PC-9 (cell line): ENCODE measurements at places on chromosomes 16 and 17. TPM values are rescaled to one million over a fixed set of nuclear protein-coding genes. Genes with fewer than 3 reads are reported as not detected.

The ARL5C gene
- total RNA-seq = not detected in 2 replicates

The FKBP10 gene
- 143 and 164 TPM in 2 replicates for total RNA-seq

The SPEM1 gene
- total RNA-seq = 0.83 and 1.1 TPM in 2 replicates

GRCh38 chr17:42025936-42026335 is 6.0 kb downstream of the NKIRAS2 start:
- no peak for DNase-seq

GRCh38 chr16:11721781-11722467 is 20.7 kb downstream of the TXNDC11 start:
- no peak for DNase-seq

DNA sequence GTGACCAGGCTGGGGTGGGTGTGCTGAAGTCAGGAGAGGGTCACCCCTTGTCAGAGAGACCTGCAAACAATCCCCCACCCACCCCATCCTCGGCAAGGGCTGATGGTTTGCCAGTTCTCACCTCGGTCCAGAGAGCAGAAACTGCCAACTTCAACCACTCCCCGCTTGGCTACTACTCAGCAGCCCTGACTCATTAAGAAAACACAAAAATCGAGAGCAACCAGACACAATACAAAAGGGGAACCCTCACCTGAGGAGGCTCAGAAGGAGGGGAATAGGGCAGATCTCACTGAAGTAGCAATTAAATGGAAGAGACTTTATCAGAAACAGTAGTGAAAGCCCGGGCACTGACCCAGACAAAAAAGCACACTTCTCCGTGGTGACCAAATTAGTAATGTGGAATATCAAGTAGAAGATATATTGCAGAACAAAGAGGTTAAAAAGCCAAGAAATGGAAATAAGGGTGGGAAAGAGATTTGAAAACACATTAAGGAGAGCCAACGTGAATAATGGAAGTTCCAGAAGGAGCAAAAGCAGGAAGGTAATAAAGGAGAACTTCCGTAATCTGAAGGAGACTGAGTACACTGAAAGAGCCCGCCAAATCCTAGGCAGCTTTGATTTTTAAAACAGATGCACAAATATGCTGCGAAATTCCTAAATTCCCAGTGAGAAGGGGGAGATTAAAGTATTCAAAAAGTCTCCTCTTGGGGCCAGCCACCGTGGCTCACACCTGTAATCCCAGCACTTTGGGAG is 23.6 kb downstream of the CENPV start:
- DNase-seq = peak; percentile 58

- DNase-seq = no peak
These were observed 18.7 kb upstream of the AQP8 start for GRCh38 chr16:25198021-25198420.

- DNase-seq = no peak
These were observed 6.5 kb downstream of the GOSR2 start for GRCh38 chr17:46929413-46929812.

DNA sequence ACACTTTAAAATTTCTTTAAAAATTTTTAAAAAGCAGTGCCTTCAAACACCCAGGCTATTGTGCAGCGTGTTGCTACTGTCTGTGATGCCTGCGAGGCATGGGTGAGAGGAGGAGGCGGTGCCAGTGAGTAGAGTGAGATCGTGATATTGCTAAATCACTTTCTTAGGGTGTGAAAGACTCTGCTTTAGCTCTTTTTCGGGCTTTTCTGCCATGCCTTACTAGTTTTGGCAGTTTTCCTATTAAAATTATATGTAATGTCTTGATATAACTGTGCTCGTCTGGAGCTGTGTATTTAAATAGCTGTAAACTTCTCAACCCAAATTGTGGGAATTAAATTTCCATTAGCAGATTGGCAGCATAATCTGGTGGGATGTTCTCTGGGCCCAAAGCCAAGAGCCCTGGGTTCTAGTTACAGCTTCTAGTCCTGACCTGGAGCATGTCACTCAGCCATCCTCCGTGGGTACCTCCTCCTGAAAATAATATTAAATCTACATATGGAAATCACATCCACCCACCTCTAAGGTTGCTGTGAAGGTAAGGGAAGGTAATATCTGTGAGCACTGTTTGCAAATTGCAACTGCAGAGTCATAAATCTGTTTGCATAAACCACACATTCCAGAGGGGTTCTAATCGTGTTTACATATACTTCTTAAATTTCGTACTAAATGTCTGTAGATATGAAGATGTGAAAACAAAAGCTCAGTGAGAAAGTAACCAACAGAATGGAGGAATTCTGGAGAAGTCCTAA is 264.3 kb upstream of the CACNG5 start:
- peak; percentile 61 for DNase-seq

DNA sequence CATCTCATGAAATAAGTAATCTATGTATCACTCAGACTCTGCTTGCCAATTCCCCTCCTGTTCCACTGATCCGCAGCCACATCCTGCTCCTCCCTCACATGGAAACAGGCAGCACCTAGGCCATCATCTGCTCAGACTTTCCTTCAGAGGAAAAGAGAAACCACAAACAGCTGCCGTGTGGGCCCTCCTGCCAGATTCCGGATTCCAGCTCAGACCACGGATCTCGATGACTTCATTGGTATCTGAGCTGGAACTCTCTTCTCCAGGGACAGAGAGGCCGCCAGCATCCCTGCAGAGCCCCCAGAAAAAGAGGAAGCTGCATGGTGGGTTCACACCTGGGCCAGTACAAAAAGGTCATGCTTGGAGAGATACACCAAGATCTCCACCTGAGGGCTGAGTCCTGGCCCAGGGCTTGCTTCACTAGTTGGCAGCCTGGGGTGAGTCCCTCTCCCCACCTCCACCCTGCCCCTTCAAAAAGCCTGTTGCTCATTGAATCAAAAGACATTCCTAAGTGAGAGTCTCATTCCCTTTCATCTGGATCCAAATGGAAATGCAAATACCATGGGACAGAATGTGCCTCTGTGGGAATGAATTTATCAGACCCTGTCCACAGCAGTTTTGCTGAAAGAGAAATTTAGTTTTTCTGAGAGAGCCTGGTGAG is 47.2 kb downstream of the HOXB1 start:
- DNase-seq = peak; percentile 77

DNA sequence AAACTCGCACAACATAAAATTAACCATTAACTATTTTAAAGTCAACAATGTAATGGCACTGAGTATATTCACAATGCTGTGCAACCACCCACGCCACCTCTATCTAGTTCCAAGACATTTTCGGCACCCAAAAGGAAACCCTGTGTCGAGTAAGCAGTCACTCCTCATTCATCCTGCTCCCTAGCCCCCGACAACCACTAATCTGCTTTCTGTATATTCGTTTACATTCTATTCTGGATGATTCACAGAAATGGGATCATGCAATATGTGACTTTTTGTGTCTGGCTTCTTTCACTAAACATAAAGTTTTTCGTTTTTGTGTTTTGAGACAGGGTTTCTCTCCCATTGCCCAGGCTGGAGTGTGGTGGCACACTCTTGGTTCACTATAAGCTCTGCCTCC is 42.2 kb upstream of the HAPSTR1 start:
- no peak for DNase-seq

DNA sequence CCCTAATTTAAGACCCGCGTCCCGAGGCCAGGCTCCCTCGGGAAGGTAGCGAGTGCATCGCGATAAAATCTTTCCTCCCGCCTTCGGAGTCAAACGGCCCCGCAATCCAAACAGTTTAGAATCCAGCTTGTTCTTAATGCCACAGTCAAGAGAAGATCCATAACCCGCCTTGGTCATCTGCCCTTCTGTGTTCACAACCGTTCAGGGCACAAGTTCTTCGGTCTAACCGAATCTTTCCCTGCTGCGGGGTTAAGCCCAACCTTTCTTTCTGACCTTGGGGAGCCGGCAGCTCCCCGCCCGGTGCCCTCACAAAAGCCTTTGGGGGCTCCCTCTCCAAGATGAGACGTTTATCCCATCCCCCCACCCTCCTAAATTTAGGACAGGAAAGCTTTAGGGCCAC is 30.3 kb downstream of the CPSF4L start:
- peak; percentile 7 for DNase-seq

- DNase-seq = peak; percentile 18
These were observed at the start of gene CIBAR2 for GRCh38 chr16:85112364-85112763. TSS of gene CIBAR2 (minus strand) at chr16:85112472. CDS start at chr16:85112352, 120 bp downstream.

GRCh38 chr16:86609115-86609514 is 30.8 kb downstream of the FOXL1 start:
- DNase-seq = no peak

DNA sequence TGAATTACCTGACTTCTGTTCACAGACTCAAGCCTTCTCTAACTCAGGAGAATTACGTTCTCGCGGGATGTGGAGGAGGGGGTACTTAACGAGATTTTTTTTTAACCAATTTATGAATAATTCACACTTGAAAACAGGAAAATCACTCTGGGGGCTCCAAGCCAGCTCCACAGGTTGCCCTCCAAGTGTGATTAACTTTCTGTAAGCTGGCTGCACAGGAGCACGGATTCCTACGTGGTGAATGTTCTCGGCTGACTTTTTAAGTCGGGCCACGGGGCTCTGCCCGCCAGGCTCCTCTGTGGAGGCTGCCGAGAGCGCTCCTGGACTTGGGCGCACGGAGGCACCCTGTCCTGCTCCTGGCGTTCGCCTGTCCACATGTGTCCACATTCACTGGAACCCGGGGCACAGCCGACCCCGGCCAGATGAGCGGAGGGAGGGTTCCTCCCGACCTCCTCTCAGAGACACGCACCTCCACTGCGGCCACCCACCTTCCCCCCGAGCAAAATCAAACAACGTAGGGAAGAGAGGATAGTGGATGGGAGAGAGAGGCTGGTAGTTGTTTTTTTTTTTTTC is 147.1 kb upstream of the CHMP6 start:
- DNase-seq = no peak

DNA sequence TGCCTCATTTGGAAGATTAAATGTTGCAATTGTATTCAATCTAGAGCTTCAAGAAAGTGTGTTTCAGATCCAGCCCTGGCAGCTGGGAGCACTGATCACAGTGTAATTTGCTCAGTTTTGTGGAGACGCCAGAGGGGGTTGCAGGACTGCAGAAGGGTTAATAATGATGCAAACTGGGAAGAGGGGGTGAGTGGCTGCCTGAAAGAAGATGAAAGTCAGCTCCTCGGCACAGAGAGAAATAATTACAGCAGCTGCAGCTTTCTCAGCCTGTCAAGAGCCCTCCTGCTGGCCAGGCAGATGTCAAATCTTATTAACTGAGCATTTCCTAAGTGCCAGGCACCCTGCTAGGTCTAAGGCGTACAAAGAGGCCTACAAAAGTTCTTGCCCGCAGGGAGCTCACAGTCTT is 97.7 kb downstream of the ZNF18 start:
- no peak for DNase-seq

DNA sequence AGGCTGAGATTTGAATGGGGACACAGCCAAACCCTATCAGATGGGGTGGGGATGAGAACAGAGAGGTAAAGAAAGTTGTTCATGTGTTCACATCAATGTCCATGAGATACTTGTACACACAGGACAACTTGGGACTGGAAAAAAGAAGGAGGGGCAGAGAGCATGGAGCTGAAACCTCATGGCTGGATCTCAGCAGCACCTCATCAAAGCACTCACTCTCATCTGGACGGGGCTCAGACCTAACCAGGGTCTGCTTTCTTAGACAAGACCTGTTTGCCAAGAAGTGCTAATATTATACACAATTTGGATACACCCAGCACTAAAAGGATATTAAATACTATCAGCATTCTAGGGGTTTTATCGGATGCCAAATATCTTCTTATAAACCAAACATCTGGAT is 399.8 kb downstream of the SLC39A11 start:
- DNase-seq = no peak

GRCh38 chr17:71870546-71870862 is 250.3 kb upstream of the SOX9 start:
- DNase-seq = no peak

DNA sequence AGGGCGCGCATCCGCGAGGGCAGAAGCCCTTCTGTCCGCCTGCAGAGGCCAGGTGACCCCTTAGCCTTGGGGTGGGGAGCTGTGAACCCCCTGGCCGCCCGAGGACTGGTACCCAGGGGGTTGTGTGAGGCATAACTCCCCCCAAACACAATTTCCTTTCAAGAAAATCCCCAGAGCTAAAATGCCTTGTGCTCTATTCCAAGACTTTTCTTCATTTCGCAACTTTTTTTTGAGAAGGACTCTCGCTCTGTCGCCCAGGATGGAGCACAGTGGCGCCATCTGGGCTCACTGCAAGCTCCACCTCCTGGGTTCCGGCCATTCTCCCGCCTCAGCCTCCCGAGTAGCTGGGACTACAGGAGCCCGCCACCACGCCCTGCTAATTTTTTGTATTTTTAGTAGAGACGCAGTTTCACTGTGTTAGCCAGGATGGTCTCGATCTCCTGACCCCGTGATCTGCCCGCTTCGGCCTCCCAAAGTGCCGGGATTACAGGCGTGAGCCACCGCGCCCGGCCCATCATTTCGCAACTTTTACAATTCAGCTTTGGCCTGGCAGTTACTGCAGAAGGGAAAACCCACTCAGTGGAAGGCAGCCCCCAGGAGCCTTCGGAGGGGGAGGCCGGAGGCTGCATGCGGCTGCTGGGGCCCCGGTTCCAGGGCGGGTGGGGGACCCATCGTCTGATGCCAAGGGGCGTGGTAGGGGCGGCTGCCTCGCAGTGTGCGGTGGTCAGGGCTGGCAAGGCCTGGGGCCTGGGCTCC is 963 bp upstream of the APRT start:
- peak; percentile 56 for DNase-seq

DNA sequence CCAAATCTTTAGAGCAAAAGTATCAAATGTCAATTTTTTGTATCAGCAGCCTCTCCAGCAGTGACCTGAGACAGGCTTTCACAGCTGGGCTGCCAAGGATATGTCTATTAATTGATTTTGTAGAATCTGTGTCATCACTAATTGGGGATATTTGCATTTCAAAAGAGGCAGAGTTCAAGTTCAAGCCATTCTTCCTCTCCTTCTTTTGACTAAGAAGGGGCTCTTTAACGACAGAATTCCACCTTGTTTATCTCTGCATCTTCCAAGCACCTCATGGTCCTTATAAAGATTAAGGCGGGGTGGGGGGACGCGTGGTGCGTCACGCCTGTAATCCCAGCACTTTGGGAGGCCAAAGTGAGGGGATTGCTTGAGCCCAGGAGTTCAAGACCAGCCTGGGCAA is 15.2 kb upstream of the BHLHA9 start:
- no peak for DNase-seq

DNA sequence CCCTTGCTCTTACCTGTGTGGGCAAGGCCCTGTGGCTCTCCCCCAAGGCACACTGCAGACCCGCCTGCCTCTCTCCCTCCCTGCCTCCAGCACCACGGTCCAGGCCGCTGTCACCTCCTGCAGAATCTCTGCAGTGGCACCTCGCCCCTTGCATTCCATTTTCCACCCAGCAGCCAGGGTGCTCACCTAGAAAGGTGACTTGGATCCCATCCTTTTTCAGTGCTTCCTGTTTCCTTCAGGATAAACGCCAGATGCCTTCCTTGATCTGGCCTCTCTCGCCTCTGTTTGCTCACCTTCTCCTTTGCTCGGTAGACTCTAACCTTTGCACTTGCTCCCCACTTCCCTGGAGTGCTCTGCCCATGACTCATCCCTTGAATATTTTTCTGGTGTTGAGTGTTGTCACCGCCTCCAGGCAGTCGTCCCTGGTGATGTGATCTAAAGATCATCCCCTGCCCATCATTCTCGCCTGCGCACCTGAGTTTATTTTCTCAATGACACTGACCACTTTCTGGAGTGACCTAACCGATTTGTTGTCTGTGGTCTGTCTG is 79.2 kb upstream of the LGALS9 start:
- peak; percentile 94 for DNase-seq
